ENCODE measurements at places on chromosomes 5 and 9. TPM values are rescaled to one million over a fixed set of nuclear protein-coding genes. Genes with fewer than 3 reads are reported as not detected.

The ZFP37 gene
- total RNA-seq = 4.6 TPM

The BAAT gene
- not detected for total RNA-seq

The PAX5 gene
- total RNA-seq = not detected

The FOXI1 gene
- not detected for total RNA-seq

The SARDH gene
- 3.3 TPM for total RNA-seq

The PCDHB11 gene
- 2.3 TPM for total RNA-seq

The FAM78A gene
- 1.3 TPM for total RNA-seq

The CHSY3 gene
- 1.7 TPM for total RNA-seq

GRCh38 chr9:113152699-113153098 is 1.9 kb downstream of the SLC31A2 start:
- DNase-seq = no peak

GRCh38 chr5:171956314-171956713 is 50.1 kb downstream of the FBXW11 start:
- DNase-seq = no peak

DNA sequence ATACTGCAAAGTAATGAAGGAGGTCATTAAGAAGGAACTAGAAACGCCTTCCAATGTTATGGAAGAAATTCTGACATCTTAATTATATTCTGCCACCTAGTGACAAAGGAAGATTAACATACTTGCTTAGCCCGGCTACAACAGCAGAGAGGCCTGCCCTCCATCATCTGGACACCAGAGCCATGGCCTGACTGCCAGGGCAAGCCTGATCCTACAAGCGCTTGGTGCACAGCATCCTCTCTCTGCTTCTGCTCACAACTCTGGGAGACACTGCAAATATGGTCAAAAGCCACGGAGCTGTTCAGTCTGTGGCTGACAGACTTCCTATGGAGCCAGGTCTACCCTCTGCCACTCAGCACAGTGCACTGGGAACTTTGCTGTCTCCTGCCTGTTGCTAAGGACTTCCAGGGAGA is 87.3 kb upstream of the SLC44A1 start:
- peak; percentile 41 for DNase-seq

DNA sequence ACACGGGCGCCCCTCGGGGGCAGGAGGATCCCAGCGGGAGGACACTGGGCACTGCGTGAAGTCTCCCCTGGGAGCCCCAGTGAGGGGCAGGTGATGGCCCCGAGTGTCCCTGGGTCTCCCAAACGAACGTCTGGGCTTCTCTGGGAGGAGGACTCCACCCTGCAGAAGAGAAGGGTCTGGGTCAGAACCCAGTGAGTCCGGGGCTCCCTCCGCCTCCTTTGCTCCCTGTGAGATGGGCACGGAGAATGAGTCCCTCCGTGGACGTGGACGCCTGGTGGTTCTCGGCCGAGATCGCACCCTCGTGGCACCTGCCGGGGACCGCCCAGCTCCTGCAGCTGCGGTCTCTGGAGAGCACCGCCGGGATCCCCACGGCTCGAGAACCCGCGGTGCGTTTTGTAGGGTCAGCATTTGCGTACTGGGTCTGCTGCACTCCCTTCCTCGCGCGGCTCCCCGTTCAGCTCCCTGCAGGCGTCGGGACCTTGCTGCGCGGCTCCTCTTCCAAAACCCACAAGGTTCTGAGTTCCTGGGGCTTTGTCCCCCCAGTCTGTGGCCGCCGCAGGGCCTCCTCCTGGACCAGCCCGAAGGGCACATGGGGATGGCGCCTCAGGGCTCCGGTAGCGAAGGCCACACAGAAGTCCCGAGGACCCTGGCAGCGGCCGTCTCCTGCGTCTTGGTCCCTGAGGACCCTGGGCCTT is 10.2 kb upstream of the CEP72 start:
- DNase-seq = no peak

GRCh38 chr5:90399251-90399650 is 10.3 kb downstream of the CETN3 start:
- DNase-seq = no peak

GRCh38 chr5:96687812-96688453 is 25.8 kb downstream of the CAST start:
- DNase-seq = no peak

GRCh38 chr5:161513942-161514341 is 32.6 kb downstream of the GABRB2 start:
- no peak for DNase-seq

- DNase-seq = no peak
Measured at GRCh38 chr5:172939071-172939470, 20.2 kb upstream of the RPL26L1 start.

GRCh38 chr5:180381428-180381827 is 28.3 kb upstream of the GFPT2 start:
- DNase-seq = no peak

DNA sequence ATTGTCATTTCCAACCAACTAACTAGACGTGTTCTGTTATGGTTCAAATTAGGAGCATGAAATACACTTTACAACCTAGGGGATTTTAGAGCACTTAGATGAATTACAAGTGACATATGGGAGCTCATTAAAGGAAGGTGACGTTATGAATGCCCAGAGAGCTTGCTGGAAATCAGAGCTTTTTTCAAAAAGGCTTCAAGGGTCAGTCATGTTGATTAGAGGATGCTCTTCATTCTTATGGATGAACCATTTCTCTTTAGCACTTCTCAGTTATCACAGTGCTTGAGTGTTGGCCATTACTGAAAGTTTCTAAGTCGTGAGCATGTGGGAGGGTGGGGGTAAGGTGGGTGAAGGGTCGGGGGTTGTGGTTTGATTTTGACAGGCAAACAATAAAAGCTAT is 1245.5 kb upstream of the DMAC1 start:
- no peak for DNase-seq

GRCh38 chr5:32207355-32207634 is 33.2 kb upstream of the GOLPH3 start:
- no peak for DNase-seq

- no peak for DNase-seq
Measured at GRCh38 chr5:58085800-58086199, 374.1 kb downstream of the PLK2 start.

DNA sequence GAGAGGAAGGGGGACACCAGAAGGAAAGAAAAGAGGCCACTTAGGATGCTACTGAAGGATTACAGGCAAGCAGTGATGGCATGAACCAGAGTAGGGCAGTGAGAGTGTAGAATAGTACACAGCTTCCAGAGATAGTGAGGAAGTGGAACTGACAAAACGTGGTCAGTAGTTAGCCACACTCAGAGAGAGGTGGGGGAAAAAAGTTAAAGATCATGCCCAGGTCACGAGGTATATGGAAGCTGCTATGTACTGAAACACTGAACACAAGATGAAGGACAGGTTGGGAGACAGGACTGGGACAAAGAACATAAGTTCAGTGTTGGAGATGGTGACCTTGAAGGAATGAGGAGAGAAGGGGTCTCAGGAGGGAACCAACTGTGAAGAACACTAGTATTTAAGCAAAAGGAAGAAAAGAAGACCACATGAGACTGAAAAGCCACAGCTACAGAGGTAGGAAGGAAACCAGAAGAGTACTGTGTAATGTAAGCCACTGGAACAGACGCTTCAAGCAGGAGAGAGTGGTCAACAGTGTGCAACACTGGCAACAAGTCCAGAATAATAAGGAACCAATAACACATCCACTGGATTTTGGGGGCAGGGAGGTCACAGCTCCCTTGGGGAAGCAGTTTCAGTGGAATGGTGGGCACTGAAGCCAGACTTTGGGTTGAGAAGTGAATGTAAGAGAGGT is 45.5 kb downstream of the ELL2 start:
- no peak for DNase-seq

GRCh38 chr9:124001458-124001799 is 10.1 kb upstream of the LHX2 start:
- DNase-seq = no peak

DNA sequence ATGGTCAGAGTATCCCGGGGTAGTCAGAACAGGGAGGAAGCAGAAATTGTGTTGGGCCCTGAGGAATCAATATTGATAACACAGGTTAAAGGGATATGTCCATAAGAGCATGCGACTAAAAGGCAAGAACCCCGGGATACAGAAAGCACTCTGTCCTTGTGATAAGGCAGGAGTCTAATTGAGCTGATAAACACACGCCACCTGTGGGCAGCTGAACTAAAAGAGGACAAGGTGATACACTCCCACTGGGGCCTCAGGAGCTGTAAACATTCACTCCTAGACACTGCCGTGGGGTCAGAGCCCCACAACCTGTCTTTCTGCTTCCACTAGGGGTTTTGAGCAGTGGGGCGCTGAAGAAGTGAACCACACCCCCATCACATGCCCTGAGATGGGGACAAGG is 144.7 kb upstream of the MPDZ start:
- no peak for DNase-seq

GRCh38 chr5:131209506-131210150 is 38.9 kb downstream of the LYRM7 start:
- DNase-seq = peak; percentile 92

Data from thyroid gland (tissue), 4 donors.